Upper lobe of right lung (tissue), 1 donor: ENCODE measurements at places on chromosomes 5 and 9. TPM values are rescaled to one million over a fixed set of nuclear protein-coding genes. Genes with fewer than 3 reads are reported as not detected.

Gene C5
- 37.8 TPM for total RNA-seq

Gene SLC22A4
- 1.8 TPM for total RNA-seq

Gene DEPDC1B
- 0.20 TPM for total RNA-seq

Gene APBB3
- total RNA-seq = 25.8 TPM

Gene CDH18
- total RNA-seq = not detected

Gene PDGFRB
- 120 TPM for total RNA-seq

Gene HAVCR2
- 30.7 TPM for total RNA-seq

Gene C5orf52
- total RNA-seq = not detected

Gene VDAC1
- 112 TPM for total RNA-seq

Gene CNTRL
- 20.3 TPM for total RNA-seq

Gene GPR150
- total RNA-seq = 0.49 TPM

Gene PCDHGA2
- 2.5 TPM for total RNA-seq

Gene SLC36A2
- not detected for total RNA-seq

Gene CCL28
- total RNA-seq = 7.7 TPM

Gene GMCL2
- total RNA-seq = not detected

Gene ADAMTS19
- not detected for total RNA-seq

Gene SUSD3
- total RNA-seq = 4.8 TPM

Gene N4BP3
- total RNA-seq = 5.2 TPM

Gene REEP2
- 0.55 TPM for total RNA-seq

Gene IL11RA
- 18.7 TPM for total RNA-seq

Gene CARD9
- total RNA-seq = 10.0 TPM

Gene ANKS6
- total RNA-seq = 26.7 TPM

Gene TPPP
- total RNA-seq = 16.1 TPM

Gene CER1
- not detected for total RNA-seq

Gene ZNF883
- total RNA-seq = 0.78 TPM

Gene SMIM33
- not detected for total RNA-seq

Gene PRR7
- 2.1 TPM for total RNA-seq

Gene ZNF658
- total RNA-seq = 5.8 TPM

Gene FGD3
- total RNA-seq = 21.6 TPM

Gene CDC25C
- 0.29 TPM for total RNA-seq

Gene MRPL36
- total RNA-seq = 29.4 TPM

Gene ADGRD2
- not detected for total RNA-seq

Gene TNFSF8
- total RNA-seq = 3.8 TPM

Gene INVS
- 22.2 TPM for total RNA-seq

Gene SOX30
- 0.12 TPM for total RNA-seq

Gene SLC6A18
- not detected for total RNA-seq

Gene DPH7
- 30.2 TPM for total RNA-seq

Gene NTRK2
- 0.98 TPM for total RNA-seq

Gene PCDHB4
- total RNA-seq = 3.0 TPM

Gene SIT1
- total RNA-seq = 2.2 TPM

Gene GARIN3
- total RNA-seq = not detected

Gene MEF2C
- 51.4 TPM for total RNA-seq

Gene ZNF367
- 0.67 TPM for total RNA-seq

Gene DIPK1B
- total RNA-seq = 17.7 TPM

Gene ABO
- total RNA-seq = 16.8 TPM

Gene SLC36A3
- not detected for total RNA-seq

Gene GRM6
- not detected for total RNA-seq

Gene ITGA2
- total RNA-seq = 17.7 TPM

Gene DND1
- 0.84 TPM for total RNA-seq

Gene NSUN2
- 46.4 TPM for total RNA-seq

Gene CD14
- total RNA-seq = 127 TPM

Gene HTR1A
- not detected for total RNA-seq

Gene ARAP3
- total RNA-seq = 42.4 TPM

Gene LCN12
- 2.6 TPM for total RNA-seq

Gene SPINK4
- not detected for total RNA-seq

Gene MSX2
- 0.52 TPM for total RNA-seq

Gene PCDHA4
- total RNA-seq = 1.1 TPM

Gene PTRH1
- total RNA-seq = 8.0 TPM

Gene ZNF354C
- total RNA-seq = 6.7 TPM
